Lower leg skin (tissue), 4 donors: ENCODE measurements at places on chromosomes 1 and 21. TPM values are rescaled to one million over a fixed set of nuclear protein-coding genes. Genes with fewer than 3 reads are reported as not detected.

DNA sequence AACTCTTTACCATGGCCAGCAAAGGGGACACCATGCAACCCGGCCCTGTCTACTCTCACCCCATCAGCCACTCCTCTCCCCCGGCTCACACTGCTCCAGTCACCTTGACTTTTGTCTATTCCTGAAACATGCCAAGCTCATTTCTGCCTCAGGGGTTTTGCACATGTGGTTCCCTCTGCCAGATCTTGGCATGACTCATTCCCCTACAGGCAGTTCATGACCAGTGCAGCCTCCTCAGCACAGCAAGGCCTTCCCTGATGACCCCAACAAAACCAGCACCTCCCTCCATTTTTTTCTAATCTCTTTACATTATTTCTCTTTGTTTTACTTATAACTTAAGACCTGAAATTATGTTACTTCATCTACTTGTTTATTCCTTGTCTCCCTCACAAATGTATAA is 58.6 kb upstream of the GJB5 start:
- DNase-seq: no peak

DNA sequence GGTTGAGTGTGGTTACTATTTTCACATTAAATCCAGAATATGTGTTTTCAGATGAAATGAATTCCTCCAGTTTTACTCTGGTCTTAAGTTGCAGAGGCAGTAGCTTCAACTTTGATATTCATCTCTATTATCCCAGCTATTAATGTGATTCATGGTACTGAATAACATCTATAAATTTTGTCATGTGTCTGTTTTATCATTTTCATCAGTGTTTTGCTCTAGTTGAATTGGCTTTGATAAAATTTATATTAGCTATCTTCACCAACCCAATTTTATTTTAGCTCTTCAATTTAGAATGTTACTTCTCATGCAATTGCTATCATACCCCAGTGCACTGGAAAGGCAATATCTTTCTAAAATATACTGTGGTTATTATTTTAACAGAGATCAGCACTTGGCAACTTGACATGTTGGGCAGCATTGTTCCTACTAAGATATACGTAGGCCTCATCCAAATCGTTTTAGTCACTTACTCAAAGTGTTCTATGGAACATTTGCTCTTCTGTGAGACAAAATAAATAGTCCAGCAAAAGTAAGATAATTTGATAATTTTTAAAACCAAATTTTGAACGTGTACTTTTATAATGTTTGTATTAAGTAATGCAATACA is 184.3 kb downstream of the NCAM2 start:
- no peak for DNase-seq

DNA sequence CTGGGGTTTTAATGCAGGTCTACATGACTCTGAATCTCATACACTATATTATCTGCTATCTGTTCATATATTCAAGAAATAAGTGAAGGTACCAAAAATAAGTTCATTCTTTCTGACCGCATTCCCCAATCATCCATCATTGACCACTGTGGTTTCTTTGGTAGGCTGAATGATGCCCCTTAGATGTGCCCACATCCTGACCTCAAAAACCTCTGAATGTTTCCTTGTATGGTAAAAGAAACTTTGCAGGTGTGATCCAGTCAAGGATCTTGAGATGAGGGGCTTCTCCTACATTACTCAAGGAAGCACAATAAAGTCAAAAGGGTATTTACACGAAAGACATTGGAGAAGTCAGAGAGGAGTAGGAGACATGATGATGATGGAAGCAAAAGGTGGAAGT is 60.6 kb upstream of the LRRC8B start:
- DNase-seq: no peak

DNA sequence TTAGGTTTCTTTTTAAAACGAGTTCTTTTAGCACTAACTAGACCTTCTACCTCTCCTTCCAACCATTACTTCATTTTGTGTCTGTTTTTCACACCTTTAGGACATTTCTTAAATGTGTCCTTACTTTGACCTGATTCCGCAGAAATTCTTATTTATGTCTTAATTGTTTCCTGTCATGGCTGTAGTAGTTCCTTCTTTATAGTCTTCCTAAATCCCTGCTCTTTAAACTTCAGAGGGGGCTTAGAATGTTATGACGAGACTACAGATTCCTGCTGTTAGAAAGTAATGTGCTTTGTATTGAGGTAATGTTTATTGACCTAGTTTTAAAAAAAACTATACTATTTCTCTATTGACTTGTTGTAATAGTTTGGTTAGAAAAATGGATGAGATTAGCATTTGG is 70.4 kb downstream of the HMCN1 start:
- DNase-seq: no peak

- DNase-seq: no peak
These were observed 7.8 kb downstream of the RASAL2 start for GRCh38 chr1:178101654-178102053.

DNA sequence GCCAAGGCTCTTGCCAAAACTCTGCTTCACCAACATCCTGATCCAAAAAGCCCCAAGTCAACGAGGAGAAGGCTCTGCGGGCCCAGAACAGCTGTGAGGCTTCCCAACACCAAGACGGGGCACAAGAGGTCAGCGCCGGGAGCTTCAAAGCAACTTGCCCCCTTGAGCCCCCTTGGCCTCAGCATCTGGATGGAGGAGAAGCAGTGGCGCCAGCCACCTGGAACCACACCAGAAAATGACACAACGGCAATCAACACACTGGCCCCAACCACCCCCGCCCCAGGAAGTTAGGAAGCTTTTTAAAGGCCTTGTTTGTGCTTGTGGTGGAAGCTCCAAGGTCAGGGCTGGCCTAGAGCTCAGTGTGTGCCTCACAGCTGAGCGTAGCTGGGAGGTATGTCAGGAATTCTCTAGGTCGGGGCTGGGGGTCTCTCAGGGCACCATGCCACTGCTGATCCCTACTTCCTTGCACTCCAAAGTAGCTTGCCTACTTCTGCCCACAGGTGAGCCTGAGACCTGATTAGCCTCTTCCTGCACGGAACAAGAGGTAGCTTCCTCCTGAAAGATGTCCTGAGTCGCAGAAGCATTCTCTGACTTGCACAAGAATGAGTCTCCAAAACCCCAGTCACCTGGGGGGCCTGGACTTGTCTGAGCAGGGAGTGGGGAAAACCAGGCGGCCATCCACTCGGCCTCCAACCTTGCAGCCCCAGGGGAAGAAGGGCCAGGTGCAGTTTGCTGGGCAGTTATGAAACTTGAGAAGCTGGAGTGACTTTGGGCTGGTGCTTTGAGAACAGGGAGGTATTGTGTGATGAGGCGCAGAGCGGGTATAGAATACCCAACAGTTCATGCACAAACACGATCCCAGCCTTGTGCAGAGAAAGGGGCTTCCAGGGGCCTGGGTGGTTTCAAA is 9.7 kb upstream of the SRP9 start:
- peak; percentile 90 for DNase-seq

GRCh38 chr1:222815440-222815765 is 564 bp downstream of the DISP1 start:
- DNase-seq: no peak

DNA sequence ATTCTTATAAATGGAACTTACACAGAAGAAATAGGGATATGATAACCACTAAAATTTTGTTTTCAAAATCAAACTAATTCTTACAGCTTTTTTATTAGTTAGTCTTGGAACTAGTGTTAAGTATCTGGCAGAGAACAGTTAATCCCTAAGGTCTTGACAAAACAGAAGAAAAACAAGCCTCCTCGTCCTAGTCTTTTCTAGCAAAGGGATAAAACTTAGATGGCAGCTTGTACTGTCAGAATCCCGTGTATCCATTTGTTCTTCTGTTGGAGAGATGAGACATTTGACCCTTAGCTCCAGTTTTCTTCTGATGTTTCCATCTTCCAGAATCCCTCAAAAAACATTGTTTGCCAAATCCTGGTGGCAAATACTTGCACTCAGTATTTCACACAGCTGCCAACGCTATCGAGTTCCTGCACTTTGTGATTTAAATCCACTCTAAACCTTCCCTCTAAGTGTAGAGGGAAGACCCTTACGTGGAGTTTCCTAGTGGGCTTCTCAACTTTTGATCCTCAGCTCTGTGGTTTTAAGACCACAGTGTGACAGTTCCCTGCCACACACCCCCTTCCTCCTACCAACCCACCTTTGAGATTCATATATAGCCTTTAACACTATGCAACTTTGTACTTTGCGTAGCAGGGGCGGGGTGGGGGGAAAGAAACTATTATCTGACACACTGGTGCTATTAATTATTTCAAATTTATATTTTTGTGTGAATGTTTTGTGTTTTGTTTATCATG is 42.3 kb upstream of the LAMC2 start:
- DNase-seq: no peak

DNA sequence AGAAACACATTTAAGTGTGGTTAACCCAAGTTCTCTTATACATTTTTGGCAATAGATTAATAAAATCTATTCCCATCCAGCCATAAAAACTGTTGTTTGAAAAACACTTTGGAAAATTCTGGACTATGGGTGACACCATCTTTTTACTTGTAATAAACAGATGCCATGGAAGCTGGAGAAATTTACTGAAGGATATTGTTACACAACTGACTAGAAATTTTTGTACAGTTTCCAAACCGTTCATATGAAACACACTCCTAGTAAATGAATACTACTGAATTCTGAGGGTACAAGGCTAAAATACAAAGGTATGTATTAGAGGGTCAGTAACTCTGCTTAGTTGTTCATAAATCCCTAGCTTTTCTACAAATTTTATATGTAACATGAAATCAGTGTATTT is 48.7 kb downstream of the TRIM33 start:
- no peak for DNase-seq

The DNAJC6 gene
- total RNA-seq: 3.2 TPM

The FHAD1 gene
- not detected for total RNA-seq

The KLF18 gene
- not detected for total RNA-seq

The TSPEAR gene
- not detected for total RNA-seq
